IMR-90 (cell line): ENCODE measurements at places on chromosomes 3 and 15. TPM values are rescaled to one million over a fixed set of nuclear protein-coding genes. Genes with fewer than 3 reads are reported as not detected.

GRCh38 chr3:126345231-126345630, 12.0 kb downstream of the KLF15 start:
- DNase-seq, result no peak

GRCh38 chr3:141812586-141812985, 49.4 kb downstream of the GRK7 start:
- no peak for DNase-seq

DNA sequence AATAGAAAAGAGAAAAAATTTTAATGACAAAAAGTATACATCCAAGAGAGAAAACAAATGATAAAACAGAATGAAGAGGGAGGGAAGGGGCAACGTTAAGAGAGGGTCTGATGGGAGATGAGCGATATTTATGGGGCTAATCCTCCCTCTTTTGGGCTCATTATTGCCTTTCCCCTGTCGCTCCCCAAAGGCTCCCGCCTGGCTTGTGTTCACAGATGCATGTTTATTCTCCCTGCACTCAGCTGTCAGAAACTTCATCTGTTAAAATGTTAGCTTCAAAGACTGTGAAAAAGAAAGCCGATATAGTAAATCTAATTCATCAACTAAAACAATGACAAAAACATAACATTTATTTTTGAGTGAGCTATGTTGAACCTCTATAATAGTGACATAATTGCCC, 74.3 kb downstream of the GABRB3 start:
- no peak for DNase-seq

DNA sequence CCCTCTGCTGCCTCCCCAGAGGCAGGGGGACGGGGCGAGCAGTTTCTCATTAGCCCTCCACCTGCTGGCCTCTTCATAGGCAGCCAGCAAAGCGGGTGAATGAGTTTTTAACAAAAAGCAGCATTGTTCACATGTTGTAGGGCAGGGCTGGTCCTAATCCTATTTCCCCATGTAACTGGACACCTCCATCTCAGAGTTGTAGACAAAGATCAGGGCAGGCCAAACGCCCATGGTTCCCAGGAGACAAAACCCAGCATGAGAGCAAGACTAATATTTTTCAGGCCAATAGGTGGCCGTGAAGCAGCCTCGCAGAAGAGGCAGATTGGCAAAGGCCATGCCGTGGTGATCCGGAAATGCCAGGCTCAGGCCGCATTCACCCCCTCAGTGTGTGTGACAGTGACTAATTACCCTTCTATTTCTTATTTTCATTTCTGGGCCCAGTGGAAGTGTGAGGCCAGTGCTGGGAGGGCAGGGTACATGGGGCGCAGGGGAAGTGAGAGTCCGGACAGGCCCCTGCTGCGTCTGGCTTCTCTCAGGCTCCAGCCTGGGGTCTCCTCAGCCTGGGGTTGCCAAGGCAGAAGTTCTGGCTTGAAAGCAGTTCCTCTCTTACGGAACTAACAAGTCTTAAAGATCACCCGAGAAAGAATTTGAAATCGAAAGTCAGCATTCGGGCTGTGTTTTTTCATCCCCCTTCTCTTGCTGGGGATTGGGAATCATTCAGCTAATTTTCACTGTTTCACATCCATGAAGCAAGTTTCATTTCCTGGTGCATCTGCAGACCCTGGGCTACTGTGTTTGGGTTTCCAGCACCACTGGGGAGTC, 64.8 kb downstream of the BOC start:
- peak; percentile 41 for DNase-seq

GRCh38 chr3:124969963-124970722, 35.6 kb upstream of the MUC13 start:
- no peak for DNase-seq

DNA sequence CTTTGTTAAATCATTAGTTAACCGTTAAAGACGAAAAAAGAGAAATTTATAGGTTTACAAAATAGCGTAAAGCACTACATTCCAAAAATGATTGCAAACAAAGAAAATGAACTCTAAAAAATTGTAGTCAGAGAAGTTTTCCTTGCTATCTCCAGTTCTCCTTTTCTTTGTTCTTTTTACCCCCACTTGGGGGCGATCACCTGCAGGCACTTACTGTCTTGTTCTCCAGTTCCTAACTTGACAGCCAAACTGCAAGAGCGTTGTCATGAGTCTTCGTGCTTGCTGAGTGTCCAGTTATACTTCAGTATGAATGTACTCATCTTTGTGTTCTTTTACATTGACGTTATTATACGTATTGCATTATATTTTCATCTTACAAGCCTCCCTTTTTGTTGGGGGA, 54.5 kb downstream of the CHD2 start:
- DNase-seq, result no peak

- DNase-seq, result peak; percentile 3
Measured at GRCh38 chr3:88032245-88032644, 26.6 kb downstream of the CGGBP1 start.

- no peak for DNase-seq
Measured at GRCh38 chr3:197615430-197615829, 59.7 kb upstream of the BDH1 start.

DNA sequence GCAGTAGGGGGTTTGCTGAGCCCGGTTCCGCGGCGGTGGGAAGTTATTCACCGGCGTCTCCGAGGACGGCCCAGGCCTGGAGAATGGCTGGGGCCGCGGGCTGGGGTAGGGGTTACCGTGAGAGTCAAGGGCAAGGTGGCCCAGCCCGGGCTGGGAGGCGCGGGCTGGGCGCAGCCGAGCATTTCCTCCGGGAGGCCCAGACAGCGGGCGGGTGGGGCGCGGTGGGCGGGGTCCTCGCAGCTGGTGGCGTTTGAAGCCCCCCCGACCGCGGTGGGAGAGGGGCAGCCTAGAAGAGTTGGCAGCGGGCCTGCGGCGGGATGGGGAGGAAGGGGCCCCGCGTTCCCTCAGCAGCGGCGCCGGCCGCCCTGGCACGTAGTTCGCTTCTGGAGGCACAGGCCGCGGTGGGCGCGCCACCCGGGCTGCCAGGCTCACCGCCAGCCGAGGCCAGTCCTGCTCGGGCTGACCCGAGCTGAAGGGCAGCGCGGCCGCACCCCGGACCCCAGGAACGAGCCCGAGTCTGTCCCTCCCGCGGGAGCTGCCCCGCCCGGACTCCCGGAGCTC, 960 bp upstream of the KLF13 start:
- peak; percentile 6 for DNase-seq

DNA sequence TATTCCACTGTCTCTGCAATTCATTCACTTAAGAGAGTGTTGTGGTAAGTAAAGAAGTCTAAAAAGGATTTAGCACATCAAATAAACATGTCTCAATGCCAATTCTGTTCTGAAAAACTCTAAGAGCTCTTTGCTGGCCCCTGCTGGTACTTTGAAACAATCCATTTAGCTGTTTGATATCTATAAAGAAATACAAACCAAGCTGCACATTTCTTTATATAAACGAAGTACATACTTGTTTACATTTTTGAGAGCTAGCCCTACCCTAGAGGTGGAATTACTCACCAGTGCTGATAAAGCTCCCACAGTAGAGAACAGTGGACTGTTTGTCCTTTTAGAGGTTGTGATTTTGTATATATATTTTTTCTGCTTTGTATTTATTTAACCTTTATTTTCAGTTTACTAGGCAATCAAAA, 75.5 kb downstream of the NEDD4 start:
- DNase-seq, result peak; percentile 96

- DNase-seq, result no peak
Measured at GRCh38 chr3:153254361-153254760, 92.3 kb downstream of the RAP2B start.

GRCh38 chr3:9613056-9613748, 36.1 kb upstream of the MTMR14 start:
- no peak for DNase-seq

GRCh38 chr3:43779850-43780249, 89.1 kb downstream of the ABHD5 start:
- no peak for DNase-seq

- peak; percentile 91 for DNase-seq
Measured at GRCh38 chr15:60407415-60407805, 9.6 kb upstream of the ANXA2 start.

PGBD4 gene
- 1.3 and 1.9 TPM in 2 replicates for total RNA-seq

CCR8 gene
- total RNA-seq, result not detected in 2 replicates

GOLGA8S gene
- under 0.01 TPM in 2 replicates for total RNA-seq

C15orf39 gene
- 1.3 and 1.9 TPM in 2 replicates for total RNA-seq

RASGRP1 gene
- 1.9 and 3.2 TPM in 2 replicates for total RNA-seq

GOLGA6D gene
- not detected in 2 replicates for total RNA-seq

PYDC2 gene
- not detected in 2 replicates for total RNA-seq

MAPK6 gene
- total RNA-seq, result 60.6 and 84.2 TPM in 2 replicates

CPNE4 gene
- total RNA-seq, result not detected in 2 replicates

TIGIT gene
- total RNA-seq, result not detected in 2 replicates
